Trophoblast cell (in vitro differentiated cells and primary cell): ENCODE measurements at places on chromosomes 2 and 18.
A peak's percentile ranks its signal among the peaks of the same experiment; 100 is the strongest.

DNA sequence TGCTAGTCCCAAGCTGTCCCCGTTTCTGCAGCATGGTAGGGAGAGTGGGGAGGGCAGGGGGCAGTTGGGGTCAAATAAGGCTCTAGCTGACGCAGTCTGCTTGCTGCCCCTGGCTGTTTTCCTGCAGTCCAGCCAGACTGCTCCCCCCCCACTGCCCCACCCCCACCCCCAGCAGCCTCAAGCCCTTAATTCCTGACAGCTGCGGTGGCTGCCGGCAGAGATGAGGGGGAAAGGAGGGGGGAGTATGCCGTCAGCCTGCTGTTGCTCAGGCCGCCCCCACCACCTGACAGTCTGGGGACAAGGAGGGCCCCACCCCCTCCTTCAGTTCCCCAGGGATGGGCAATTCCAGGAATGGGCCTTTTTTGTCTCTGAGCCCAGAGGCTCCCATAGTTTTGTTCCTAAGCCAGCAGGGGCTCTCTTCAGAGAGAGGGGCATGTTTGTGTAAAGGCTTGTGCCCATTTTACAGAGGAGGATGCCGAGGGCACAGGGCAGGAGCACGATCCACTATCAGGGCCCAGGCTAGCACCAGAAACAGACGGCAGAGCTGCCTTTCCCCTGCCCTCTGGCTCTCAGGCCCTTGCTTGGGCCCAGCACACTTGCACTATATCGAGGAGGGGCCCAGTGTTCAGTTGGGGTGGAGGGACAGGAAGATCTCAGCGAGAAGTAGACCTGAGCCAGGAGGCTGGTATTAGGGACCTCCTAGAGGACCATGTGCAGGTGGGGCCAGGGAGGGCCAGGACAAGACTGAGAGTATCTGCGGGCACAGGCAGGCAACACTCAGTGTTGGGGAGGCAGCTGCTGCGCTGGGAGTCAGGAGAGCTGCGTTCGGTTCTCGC, 1.5 kb upstream of the WNT10A start:
- no peak for DNase-seq

DNA sequence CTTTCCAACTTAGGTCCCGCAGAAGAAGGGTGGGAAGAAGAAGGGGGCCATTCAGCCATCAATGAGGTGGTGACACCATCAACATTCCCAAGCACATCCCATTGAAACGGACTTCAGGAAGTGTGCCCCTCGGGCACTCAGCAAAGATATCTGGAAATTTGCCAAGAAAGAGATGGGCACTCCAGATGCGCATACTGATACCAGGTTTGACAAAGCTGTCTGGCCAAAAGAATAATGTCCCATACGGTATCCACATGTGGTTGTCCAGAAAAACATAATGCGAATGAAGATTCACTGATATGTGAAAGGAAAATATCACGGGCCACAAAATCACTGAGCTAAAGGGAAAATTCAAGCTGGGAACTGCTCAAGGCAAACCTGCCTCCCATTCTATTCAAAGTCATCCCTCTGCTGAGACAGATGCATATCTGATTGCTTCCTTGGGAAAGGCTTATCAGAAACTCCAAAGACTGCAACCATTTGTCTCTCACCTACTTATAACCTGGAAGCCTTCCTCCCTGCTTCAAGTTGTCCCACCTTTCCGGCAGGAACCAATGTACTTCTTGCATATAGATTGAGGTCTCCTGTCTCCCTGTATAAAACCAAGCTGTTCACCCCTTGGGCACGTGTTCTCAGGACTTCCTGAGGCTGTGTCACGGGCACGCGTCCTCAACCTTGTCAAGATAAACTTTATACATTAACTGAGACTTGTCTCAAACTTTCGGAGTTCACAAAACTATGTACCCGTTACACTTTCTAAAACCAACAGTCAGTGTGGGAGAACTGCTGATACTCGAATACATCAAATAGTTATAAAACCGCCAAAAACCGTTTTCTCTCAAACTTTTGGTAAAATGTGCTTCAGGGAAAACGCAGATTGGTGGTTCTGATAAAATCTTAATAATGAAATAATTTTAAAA, 1.3 kb upstream of the PDK1 start:
- peak; percentile 31 for DNase-seq

DNA sequence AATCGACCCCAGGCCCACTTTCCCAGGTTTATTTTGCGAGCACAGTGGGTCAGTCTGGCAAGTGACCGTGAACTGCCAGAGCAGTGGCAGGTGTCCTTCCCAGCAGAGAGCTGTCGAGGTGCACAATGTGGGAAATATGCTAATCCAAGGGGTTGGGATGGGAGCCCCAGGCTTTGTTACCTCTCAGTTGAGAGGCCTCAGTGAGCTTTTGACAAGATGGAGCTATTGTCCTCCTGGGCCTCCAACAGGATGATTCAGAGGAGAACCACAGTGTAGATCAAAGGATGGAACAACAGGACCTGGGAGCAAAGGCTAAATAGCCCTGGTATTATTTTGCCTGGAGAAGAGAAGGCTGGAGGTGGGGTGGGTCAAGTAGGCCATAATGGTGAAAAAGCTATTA, 150.8 kb downstream of the NCKAP5 start:
- no peak for DNase-seq

- no peak for DNase-seq
Measured at GRCh38 chr2:26251893-26252292, 7.2 kb downstream of the HADHB start.

DNA sequence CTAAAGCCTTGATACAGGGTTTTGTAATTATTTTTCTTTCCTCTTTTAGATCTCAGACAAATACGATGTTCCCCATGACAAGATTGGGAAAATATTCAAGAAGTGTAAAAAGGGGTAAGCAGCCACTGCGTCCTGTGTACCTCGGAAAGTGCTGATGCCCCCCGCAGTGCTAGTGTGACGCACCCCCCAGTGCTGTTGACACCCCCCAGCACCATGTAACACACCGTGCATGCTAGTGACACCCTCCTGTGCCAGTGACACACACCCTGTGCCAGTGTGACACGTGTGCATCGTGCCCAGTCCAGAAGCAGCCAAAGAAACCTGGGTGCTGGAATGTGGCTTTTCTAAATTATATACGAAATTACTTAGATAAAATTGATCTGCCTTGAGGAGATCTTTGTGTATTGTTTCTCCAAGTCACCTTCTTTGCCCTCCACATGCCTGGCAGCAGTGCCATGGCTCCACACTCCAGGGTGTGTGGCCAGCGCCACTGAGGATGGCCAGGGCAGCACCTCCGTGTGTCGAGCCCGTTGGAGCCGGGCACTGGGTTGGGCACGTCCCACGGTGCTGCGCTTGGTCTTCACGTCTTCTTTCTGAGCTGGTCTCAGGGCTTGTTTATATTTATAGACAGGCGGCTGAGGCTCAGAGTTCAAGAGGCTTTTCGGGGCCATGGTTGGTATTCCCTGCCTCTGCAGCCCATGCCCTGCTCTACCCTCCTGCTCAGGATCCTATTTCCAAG, 44.3 kb upstream of the KLF11 start:
- no peak for DNase-seq

DNA sequence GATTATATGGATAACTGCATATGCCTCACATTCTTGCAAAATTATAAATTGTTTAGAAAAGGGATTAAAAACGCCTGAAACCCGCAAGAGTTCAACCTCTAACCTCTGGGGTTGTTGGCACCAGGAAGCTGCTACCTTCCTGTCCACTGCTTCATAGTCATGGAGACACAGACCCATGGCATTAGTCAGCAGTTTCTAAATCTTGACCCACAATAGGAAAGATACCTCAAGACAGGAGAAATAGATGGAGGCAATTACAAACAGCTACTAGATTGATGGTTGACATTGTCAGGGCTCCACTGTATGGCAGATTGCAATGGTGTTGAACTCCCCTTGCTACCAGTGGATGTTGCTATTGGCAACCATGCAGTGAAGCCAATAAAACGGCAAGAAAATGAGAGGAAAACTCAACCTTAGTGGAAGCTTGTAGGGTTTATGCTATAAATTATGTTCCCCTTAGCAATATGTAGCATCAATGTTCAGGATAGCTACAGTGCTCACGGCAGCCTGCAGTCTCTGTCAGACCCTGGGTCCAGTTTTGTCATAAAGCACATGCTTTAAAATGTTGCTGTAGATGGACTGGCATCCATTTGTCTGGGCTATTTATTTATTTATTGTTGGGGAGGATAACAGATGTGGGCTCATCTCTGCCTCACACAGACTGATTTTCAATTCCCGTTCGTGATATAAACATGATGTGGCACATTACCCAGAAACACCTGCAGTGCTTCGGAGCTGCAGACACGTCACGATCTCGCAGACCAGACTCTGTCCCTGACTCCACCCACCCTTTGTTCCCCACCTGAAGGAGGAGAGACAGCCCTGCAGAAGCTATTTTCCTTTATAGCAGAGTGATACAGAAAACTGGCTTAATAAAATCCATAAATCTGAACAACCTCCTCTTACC, 233.4 kb downstream of the AGPS start:
- DNase-seq, result no peak

DNA sequence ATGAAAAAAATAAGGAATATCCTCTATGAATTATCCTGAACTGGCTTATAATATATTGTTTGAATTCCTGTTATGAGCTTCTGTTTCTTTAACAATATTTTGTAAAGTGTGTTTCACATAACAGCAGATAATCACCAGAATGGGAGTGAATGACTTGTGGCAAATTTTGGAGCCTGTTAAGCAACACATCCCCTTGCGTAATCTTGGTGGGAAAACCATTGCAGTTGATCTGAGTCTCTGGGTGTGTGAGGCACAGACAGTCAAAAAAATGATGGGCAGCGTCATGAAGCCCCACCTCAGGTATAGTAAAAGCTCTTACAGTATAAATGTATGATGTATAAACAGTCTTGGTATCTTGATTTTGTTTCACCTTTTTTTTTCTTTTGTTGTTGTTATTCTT, 5.9 kb downstream of the GEN1 start:
- no peak for DNase-seq

- peak; percentile 64 for DNase-seq
Measured at GRCh38 chr2:69138247-69138772, 125.3 kb downstream of the ANTXR1 start.

GRCh38 chr18:79898952-79899608, 52.4 kb downstream of the SLC66A2 start:
- no peak for DNase-seq

- no peak for DNase-seq
Measured at GRCh38 chr18:43774497-43774896, 497.2 kb upstream of the SYT4 start.

GRCh38 chr2:204732019-204732418, 186.7 kb downstream of the PARD3B start:
- DNase-seq, result no peak

GRCh38 chr2:97763176-97763845, 49.9 kb downstream of the ZAP70 start:
- peak; percentile 13 for DNase-seq

DNA sequence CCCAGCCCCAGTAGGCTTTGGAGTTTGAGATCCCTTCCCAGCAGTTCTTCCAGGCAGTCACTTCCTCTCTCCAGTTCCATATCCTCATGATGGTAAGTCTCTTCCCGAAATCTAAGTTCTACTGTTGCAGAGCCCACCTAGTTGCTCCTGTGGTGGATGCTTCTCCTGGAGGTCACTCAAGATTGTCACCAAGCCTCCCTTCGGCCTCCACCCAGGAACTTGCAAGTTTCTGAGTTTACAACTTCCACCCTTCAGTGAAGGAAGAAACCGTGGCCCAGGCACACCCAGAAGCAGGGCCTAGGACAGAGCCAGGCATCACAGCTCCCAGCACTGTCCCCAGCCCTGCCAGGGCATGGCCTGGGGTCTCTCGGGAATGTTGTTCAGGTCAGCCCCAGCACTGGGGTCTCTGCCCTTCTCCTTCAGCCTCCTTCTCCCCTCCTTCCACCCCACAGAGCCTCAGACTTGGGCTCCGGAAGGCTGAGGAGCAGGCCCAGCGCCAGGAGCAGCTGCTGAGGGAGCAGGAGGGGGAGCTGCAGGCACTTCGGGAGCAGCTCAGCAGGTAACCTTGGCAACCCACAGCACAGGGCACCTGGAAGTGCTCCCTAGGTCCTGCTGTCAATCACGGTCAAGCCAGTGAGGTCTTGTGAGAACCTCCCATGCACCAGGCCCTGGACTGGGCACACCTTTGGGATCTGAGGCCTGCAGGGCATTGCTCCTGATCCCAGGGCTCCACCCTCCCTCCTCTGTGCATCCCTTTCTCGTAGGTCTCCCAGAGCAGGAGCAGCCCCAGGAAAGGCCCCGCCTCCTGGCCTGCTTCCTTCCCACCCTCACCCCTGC, 7.1 kb downstream of the RUFY4 start:
- DNase-seq, result no peak

DNA sequence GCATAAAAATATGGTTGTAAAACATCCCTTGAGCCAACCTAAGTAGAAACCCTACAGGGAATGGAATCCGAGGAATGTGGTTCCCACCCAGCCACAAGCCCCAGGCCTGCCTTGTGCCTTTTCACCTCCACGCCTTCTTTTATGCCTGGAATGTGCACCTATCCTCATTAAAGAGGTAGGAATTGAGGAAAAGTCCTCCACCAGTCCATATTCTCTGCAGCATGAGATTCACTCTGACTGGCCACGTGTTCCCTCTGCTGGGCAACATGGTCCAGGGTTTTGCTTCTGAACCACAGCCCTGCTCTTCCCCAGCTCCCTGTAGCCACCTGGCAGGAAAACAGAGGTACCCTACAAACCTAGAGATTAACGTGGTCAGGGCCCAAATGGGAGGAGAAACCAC, 787.9 kb upstream of the RAB6C start:
- DNase-seq, result peak; percentile 69

- DNase-seq, result no peak
Measured at GRCh38 chr2:15050483-15050882, 418.0 kb downstream of the LRATD1 start.

DNA sequence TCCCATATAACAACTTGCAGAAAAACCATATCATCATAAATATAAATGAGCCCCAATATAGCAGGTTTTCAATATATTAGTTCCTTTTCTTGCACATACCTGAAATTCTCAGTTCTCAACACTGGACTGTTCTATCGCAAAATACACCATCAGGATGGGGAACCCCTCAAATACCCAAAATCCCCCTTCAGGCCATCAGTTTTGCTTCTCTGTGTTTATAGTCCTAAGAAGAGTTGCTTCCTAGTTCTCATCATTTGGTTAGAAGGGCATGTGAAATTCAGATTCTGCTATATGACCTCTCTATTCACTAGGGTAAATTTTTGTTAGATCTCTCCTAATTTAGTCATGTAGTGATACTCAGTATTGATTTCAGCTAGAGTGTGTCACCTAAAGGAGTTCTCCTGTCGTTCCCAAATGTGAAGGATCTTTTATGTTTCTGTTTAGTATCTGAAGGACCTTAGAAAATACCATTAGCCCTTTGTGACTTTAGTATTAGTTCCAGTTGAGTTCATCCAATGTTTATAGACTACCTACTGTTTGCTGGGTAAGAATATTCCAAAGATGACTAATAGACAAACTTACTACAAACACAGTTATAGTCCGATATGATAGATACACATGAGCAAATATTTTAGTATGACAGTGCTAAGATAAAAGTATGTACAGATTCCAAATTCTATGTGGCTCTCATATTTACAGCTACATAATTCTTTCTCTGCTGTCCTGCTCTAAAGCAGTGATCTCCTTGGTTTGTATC, 115.8 kb downstream of the TTC27 start:
- no peak for DNase-seq

DNA sequence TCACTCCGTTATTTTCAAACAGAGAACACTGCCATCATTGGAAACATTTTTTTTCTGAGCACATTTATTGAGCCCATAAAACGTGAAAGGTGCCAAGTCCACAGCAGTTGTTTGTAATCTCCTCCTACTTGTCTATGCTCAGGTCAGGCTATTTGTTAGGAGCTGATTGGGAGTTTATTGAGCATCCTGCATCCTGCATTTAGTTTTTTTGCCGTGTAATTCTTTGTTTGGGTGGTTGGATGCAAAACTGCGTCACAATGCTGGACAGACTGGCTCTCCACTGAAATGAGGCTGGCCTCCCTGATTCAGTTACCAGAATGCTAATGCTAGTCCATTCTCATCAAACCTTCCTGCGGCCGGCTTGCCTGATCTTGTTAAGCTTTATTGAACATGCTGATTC, 71.4 kb downstream of the RAPGEF4 start:
- no peak for DNase-seq
